ENCODE measurements at places on chromosomes 7 and 10.

- no peak for ATAC-seq
Observed at GRCh38 chr7:112416127-112416526, 34.1 kb upstream of the IFRD1 start.

DNA sequence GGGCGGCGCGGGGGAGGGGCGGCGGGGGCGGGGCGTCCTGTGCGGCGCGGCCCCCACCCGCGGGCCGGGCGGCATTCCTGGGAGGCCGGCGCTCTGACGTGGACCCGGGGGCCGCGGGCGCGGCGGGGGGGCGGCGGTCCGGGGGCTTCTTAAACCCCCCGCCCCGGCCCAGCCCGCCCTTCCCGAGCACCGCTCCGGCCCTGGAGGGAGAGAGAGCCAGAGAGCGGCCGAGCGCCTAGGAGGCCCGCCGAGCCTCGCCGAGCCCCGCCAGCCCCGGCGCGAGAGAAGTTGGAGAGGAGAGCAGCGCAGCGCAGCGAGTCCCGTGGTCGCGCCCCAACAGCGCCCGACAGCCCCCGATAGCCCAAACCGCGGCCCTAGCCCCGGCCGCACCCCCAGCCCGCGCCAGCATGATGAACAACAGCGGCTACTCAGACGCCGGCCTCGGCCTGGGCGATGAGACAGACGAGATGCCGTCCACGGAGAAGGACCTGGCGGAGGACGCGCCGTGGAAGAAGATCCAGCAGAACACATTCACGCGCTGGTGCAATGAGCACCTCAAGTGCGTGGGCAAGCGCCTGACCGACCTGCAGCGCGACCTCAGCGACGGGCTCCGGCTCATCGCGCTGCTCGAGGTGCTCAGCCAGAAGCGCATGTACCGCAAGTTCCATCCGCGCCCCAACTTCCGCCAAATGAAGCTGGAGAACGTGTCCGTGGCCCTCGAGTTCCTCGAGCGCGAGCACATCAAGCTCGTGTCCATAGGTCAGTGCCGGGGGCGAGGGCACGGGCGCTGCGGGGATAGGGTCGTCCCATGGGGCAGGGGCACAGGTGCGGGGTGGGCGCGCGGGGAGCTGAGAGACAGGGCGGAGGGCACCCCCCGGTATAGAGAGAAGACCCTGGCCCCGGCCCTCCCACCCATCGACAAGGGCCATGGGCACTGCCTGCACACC is at the start of gene FLNC:
TSS of gene FLNC (plus strand) at position 176 of the 947 bp plus-strand sequence. CDS start at position 408, 232 bp downstream.
- ATAC-seq: peak; percentile 50

DNA sequence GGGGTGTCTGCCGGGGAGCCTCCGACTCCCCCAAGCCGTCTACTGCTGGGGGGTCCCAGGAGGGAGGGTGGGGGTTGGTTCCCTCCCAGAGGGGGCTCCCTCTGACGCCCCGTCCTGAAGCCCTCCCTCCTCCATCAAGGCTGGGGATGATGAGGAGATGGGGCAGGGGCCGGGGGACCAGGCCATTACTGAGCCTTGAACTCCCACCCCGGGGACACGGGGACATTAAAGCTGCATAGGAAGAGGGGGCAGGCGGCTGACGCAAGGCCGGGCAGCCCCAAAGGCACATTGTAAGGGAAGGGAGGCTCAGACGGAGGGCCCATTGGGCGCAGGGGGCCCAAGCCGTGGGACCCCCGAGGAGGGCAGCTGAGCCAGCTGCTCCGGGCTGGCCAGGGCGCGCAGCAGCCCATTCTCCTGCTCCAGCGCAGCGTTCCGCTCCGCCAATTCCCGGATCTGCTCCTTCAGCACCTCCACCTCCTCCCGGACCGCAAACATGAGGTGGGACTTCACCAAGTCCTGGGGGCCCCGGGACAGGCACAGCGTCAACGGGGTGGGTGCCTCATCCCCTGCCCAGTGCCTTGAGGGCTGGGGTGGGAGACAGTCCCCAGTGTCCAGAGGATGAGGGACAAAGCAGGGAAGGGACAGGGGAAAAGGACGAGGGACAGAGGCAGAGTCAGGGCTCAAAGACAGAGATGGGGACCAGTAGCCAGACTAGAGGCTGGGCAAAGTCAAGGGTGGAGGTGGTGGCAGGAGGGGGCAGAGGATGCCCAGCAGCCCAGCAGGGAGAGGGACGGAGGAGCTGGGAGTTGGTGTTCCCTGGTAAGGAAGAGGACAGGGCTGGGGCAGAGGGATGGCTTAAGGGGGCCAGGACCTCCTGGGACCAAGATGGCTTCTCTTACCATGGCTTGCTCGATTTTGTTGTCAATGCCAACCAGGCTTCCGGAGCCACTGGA is 2.9 kb upstream of the SPACDR start:
- ATAC-seq: no peak

DNA sequence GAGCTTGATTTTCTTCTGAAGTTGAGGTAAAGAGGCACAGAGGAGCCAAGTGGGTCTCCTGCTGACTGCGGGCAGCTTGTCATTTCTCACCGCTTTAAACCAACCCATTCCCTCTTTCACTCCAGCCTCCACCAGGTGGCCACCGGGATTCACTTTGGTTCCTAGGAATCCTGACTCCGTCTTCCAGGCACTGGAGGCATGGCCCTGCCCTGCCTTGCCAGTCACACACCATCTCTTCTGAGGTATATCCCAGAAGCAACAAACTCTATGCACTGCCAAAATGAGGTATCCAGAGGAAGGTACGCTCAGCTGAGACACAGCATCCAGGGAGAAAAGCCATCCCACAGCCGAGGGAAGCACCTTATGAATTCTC is 280.8 kb downstream of the TNS3 start:
- ATAC-seq: no peak

DNA sequence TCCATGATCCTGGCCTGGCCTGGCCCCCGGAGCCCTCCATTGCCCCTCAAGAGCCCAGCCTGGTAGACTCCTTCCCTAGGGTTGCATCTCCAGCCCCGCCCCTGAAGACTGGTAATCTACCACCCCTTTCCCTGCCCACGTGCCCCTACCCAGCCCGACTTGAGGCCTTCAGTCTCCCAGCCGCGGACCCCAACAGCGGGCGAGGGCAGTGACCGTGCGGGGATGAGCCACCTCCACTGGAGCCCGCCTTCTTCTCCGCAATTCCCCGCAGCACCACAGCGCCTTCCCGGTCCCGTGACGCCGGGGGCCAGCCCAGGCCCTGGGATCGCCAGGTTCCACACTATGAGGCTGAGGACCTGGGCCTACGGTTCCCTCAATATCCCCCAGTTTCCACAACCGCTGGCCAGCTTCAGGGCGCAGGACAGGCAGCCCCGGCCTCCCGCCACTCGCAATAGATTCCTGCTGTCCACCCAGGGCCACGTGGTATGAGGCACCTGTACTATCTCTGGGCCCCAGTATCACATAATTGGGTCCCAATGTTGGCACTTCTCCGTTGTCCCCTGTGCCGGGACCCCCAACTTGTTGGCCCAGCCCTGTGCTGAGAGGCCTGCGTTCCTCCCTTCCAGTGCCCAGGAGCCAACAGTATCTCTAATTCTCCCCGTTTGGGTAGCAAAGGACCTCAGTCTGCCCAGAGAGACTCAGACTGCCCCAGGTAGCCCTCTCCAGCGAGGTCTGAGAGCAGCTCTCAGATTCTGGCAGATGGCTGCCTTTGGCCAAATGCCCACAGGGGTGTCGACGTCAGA is 1.1 kb upstream of the GPRIN2 start:
- no peak for ATAC-seq

DNA sequence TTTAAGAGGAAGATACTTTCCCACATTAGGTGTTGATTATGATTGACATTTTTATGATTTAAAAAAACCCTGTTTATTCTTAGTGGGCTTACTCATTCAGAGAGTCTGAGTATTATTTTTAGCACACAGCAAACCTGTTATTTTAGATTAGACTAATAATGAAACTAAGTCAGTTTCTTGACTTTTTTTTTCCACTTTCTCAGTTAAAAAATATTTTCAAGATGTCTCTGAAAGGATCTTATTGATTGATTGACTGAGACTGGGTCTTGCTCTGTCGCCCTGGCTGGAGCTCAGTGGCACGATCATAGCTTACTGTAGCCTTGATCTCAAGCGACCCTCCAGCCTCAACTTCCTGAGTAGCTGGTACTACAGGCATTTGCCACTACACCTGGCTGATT is 20.4 kb upstream of the INPP5F start:
- ATAC-seq: peak; percentile 37

DNA sequence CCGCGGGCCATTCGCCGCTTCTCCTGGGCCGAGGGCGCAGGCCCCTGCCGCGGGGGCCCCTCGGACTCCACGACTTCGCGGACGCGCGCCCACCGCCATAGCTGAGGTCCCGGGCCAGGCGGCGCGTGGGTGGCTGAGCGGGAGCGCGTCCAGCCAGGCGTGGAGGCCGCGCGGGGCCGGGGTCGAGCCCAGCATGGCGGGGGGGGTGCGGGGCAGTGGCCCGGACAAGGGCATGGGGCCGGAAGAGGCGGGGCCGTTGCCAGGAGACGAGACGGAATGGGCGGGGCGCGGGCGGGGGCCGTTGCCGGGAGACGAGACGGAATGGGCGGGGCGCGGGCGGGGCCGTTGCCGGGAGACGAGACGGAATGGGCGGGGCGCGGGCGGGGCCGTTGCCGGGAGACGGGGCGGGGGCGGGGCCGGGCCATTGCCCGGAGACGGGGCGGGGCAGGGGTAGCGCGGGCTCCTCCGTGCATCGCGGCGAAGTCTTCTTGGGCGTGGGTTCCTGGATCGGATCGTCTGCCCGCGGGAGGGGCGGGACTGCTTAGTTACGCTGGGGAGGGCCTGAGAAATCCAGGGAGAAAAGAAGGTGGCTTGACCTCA is 14.8 kb downstream of the ADAM8 start:
- peak; percentile 44 for ATAC-seq

DNA sequence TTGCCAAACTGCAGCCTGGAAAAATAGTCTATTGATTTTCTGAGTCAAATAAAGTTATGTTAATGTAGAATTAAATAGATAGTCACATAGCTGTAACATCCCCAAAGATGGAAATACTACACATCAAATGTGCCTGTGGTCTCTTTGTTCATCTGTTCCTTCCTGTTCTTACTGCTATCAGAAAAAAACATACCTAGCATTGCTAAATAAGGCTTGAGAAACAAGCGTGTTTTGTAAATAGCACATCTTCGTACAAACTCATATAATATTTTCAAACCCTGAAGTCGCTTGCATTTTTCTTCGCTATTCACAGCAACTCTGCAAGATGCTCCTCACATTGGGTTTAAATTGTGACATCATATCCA is 116.1 kb downstream of the KLF6 start:
- peak; percentile 54 for ATAC-seq

DNA sequence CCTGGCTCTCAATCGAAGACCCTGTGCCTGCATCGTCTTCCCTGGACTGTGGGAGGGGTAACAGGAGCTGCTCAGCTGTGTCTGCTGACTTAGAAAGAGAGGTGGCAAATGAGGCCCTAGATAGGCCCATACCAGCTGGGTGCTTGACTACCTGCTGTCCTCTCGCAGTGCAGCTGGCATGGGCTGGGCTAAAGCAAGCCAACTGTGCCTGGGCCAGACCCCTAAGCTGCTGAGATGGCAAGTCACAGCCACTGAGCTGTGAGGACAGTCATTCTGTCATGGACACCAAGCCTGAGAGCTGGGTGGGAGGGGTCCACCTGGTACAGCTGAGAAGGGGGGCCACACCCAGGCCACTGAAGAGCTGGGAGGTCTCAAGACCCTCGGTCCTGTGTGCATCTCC is 45.8 kb upstream of the AQP1 start:
- ATAC-seq: no peak

- no peak for ATAC-seq
Observed at GRCh38 chr10:9878383-9878782, 1139.3 kb upstream of the CELF2 start.

GRCh38 chr7:10802526-10802925 is 171.1 kb upstream of the PHF14 start:
- ATAC-seq: no peak

DNA sequence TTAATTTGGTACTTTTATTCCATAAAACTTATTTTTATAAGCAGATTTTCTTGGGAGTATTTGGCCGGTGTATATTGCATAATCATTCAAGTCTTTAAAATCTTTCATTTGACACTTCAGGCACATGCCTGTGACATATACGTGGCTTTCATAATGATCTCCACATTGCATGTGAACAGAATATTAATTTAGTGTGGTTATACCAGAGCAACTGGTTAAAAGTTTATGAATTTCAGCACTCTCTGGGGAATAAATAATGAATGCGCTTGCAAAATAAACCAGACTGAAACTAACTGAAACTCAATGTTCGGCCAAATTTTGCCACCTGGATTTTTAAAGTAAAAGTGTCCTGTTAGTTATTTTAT is 242.3 kb downstream of the GLI3 start:
- no peak for ATAC-seq

DNA sequence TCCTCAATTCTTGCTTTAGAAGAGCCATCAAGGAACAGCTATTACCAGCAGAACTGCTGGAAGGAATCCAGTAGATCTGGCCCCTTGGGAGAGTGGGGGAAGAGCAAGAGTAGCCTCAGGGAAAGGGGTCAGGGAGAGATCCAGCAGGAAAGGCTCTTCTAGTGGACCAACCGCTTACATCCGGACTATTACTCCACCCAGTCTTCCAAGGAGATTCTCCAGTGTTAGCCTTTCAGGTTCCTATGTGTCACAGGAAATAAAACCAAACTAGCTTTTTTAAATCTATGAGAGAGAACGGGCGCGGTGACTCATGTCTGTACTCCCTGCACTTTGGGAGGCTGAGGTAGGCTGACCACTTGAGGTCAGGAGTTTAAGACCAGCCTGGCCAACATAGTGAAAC is 34.3 kb downstream of the TET1 start:
- no peak for ATAC-seq

DNA sequence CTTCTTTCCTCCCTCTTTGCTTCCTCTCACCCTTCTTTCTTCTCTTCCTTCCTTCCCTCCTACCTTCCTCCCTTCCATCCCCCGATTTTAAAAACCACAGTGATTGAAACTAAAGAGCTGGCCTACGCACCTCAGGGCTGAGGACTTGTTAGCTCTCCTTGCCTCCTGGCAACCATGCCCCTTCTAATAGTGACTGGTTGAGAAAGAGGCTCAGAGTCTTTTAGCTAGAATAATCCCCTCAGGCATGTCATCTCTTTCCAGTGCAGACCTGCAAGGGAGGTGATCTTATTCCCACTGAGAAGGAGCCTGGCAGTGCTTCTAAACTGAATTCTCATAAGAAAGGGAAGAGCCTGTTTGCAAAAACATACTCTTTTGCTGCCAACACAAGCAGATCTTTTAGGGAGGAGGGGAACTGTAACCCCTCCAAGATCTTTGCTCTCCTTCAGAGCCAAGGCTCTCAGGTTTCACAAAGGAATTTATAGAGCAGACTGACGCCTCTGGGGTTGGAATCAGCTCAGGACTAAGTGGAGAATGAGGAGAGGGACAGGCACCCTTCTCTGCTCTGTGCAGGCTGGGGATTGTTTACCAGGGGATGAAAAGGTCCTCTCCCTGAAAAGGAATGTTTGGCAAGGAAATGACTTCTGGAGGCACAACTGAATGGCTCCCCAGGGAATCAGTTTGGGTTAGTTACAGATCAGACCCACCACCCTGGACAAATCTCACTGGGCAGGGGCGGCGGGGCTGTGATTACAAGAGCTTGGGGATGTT is 9.4 kb upstream of the ANKRD1 start:
- ATAC-seq: no peak

DNA sequence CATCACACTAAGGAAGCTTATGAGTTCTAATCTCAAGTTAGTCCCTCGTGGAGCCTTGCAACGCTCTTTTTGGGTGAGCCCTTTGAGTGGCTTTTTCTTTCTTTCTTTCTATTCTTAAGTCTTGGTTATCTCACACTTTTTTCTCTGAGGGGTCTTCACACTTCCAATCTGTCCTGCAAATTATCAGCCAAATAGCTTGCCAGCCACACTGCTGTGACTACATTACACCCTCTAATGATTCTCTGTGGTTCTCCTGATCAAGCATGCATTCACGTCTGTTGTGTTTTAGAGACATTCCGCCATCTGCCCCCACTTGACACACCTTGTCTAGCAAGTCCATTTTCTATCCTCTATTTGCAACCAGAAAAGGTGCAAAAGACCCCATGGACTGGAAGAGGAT is 340.2 kb downstream of the THSD7A start:
- no peak for ATAC-seq

Measured in activated CD4-positive, CD25-positive, alpha-beta regulatory T cell treated with anti-CD3 and anti-CD28 coated beads, Interleukin-2, amount 50 U/mL, for 24 hours (primary cell).